ENCODE measurements at places on chromosomes 7 and 10.

DNA sequence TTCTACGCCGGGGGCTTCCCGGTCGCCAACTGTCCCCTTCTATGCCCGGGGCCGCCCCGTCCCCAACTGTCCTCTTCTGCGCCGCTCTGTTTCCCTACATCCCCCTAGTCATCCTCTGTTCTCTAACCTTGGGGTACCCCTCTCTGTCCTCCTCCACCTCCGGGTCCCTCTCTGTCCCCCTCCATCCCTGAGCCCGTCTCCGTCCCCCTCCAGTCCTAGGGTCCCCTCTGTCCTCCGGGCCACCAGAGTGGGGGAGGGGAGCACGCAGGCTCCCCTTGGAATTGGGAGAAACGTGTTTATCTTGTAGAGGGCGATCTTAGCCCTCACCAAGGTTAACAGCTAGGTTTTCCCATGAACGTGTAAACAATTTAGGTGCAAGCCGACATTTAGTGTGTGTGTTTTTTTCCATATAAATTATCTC, 852 bp upstream of the KLF6 start:
- no peak for DNase-seq

DNA sequence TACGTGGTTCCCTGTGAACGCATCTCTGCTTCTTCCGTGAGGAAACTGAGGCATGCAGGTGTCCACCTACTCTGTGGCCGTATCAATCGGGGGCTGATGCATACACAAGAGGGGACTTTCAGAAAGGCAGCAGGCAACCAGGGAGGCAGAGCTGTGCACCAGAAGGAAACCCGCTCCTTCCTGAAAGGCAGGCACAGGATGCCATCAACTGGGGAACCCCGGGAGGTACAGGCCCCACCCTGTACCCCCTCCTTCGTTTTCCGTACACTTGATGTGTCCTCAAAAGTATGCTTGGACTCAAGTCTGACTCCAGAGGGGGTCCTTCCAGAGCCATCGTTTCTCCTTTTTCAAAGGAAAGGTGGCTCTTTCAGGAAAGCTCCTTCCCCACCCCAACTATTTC, 59.5 kb downstream of the ASB13 start:
- no peak for DNase-seq

- no peak for DNase-seq
Observed at GRCh38 chr10:61286686-61287085, 166.5 kb downstream of the TMEM26 start.

- no peak for DNase-seq
Observed at GRCh38 chr7:132500727-132501440, 75.4 kb downstream of the PLXNA4 start.

- DNase-seq = peak; percentile 93
Observed at GRCh38 chr7:1536743-1537534, 6.4 kb downstream of the MAFK start.

GRCh38 chr10:51246156-51246555, 171.9 kb downstream of the PRKG1 start:
- DNase-seq = no peak

GRCh38 chr7:155456738-155457543, 988 bp upstream of the EN2 start:
- DNase-seq = peak; percentile 21

DNA sequence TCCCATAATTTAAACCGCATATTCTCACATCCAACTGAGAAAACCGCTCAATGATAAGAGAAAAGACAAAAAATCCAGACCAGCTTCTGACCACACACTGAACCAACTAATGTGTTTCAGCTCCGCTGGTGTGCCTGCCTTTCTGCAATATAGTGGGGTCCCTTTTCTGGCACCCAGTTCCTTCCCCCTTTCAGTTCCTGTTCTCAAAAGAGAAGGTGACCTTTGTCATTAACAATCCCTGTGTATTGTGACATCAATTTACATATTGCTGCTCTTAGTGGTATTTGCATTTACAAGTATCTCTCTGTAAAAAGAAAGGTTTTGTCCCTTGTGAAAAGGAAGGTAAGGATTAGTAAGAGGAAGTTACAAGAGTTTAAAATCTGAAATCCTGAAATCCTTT, 1.4 kb downstream of the PPP1R17 start:
- no peak for DNase-seq

- DNase-seq = peak; percentile 42
Observed at GRCh38 chr10:100998991-100999741, 442 bp upstream of the LZTS2 start.

DNA sequence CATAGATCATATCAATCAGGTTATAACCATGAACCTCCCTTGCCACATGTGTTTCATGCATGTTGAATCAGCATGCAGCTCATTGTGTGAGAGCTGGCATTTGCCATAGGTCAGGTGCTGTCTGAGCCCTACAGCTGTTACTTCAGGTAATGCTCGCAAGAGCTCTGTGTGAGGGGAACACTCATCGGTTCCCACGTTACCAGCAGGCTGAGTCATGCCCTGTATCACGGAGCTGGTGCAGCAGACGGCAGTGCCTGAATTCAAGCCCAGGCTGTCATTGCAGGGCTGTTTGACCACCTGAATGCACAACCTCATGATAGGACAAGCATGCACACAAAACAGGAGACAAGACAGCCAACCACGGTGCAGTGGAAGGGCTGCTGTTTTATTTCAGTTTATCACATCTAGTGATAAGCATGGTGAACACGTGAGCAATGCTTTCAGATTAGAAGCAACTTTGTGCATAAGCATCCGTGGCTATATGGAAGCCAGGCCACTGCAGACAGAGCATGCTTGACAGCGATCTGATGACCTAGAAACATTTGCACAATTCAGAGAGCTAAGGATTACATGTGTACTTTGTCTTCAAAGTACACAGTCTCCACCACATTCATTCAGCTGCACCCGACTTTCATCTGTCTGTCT, 56.4 kb upstream of the PFKP start:
- DNase-seq = no peak

- DNase-seq = no peak
Observed at GRCh38 chr7:83426325-83426724, 222.6 kb downstream of the SEMA3E start.

- no peak for DNase-seq
Observed at GRCh38 chr7:113285411-113285810, 167.1 kb upstream of the SMIM30 start.

GRCh38 chr10:96910488-96911395, 78.6 kb downstream of the LCOR start:
- DNase-seq = no peak

DNA sequence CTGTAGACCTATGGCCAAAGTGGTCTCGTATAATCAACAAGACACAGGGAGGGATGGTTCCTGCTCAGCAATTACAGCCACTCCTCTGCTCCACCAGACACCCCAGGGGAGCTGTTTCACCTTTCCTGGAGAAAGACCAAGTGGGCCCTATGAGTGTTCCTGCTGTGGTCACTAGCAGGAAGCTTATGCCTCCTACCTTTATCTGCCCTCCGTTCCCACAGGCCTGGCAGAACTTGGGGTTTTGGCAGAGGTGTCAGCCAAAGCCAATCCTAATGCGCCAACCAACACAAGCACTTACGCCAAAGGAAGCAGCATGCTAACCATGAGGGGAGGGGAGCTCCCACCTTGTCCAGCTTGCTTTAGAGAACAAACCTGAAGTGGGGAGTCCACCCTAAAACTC, 31.2 kb downstream of the XPNPEP1 start:
- no peak for DNase-seq

DNA sequence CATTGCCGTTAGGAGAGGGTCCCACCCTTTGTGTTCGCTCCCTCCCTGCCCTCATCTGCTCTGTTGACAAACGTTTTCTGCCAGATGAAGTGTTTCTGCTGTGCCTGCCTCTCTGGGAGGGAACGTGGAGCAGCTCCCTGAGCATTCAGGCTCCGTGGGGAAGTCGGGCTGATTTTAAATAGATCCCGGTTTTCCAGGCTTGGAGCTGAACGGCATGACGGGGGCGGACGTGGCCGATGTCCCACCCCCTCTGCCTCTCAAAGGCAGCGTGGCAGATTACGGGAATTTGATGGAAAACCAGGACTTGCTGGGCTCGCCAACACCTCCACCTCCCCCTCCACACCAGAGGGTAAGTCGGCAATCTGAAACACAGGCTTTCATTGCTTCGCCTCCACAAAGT, 101.9 kb upstream of the NPS start:
- DNase-seq = no peak

DNA sequence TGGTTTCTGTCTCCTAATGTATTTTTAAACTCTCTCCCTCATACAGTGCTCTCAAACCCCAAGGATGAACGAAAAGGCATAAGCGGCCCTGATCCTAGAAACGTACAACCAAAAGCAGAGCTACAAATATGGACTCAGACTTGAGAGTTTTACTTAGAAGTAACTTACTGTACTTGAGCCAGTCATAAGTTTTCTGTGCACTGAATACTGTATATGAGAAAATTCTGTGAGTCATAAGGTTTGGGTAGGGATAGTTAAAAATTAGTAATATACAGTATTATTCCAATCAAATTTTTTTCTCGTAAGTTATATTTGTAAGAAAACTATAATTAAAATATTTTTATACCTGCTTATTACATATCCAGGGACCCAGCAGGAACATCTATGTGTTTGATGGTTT, 5.9 kb upstream of the ASL start:
- DNase-seq = no peak

DNA sequence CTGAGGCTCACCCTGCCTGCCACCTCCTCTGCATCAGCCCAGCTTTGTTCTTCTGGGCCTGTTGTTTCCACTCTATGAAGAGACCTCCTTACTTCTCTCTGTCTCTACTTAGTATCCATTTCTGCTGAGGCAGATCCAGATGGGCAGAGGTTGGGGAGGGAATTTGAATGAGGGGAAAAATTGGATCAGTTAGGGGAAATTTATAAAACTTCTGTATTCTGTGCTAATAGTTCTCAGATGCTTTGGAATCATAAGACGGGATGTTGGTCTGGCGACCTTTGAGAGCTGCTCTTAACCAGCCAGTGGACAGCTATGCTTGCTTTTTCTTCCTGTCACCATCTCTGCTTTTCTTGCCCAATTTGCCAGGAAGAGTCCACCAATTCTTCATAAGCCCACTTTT, 55.5 kb downstream of the AUTS2 start:
- no peak for DNase-seq

- no peak for DNase-seq
Observed at GRCh38 chr10:125548356-125548755, 134.6 kb downstream of the TEX36 start.

DNA sequence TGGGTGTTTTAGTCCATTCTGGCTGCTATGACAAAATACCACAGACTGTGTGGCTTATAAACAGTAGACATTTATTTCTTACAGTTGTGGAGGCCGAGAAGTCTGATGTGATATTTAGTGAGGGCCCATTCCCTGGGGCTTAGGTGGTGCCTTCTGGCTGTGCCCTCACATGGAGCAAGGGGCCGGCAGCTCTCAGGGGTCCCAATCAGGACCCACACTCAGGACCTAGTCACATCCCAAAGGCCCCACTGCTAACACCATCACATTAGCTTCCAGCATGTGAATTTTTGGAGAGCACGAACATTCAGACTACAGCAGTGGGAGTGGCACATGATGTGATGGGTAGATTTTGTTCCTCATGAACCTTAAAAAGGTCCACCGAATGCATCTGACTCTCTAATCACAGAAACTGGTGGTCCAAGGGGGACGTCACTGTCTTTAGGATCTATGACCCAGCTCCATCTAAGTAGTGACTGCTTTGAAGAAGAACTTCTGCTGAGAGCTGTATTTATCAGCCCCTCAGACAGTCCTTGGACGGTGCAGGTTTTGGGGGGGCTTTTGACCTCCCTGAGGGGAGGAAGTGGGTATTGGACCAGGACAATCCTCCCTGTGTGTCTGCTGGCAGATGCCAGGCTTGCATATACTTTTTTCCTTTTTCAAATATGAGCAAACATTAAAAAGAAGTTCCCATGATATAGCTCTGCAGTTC, 154.5 kb upstream of the ZNF32 start:
- no peak for DNase-seq

DNA sequence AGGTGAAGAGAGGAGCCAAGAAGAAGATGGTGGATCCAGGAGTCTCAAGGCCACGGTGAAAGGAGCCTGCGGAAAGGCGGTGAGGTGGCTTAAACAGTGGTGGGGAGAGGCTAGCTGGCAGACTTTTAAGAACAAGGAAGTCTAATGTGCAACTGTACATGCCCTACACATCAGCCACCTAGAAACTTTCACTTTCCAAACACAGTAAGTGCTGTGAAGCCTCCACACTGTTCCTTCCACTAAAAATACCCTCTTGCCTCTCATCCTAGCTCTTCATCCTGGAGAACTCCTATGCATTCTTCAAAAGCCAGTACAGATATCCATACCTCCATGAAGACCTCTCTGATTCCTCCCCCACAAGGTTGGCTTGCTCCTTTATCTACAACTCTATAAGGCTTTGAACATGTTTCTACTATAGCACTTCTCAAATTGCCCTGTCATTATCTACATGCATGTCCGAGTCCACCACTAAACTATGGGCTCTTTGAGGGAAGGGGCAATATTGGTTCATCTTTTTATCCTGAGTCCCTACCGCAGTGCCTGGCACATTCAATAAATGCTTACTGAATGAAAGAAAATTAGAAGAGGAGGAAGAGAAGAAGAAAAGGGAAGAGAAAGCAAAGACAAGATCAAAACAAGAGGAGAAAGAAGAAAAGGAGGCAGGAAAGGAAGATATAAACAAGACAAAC, 54.2 kb downstream of the DNAJC12 start:
- no peak for DNase-seq

GRCh38 chr10:33621101-33621500, 286.6 kb upstream of the NRP1 start:
- no peak for DNase-seq

DNA sequence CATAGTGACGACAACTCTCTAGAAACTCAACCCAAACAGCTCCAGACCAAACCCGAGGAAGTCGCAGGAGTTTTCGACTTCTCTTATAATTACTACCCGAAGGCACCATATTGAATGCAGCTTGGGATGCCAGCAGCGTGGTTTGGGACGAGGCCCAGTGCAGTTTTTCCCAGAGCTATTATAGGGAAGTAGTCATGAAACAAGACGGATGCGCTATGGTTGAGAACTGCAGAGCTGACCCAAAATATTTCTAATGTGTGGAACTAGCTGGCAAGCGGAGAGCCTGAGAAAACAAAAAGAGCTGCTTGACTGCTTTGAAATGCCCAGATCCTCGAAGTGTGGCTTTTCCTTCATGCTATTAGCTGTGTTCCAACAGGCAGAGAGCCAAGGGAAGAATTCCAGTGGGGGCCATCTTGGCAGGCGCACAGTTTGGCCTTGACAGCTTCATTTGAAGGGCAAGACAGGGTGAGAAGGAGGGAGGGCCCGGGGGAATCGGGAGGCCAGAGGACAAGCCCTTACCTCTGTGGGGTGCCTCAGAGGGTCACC, 122.7 kb downstream of the CUL2 start:
- DNase-seq = peak; percentile 60

DNA sequence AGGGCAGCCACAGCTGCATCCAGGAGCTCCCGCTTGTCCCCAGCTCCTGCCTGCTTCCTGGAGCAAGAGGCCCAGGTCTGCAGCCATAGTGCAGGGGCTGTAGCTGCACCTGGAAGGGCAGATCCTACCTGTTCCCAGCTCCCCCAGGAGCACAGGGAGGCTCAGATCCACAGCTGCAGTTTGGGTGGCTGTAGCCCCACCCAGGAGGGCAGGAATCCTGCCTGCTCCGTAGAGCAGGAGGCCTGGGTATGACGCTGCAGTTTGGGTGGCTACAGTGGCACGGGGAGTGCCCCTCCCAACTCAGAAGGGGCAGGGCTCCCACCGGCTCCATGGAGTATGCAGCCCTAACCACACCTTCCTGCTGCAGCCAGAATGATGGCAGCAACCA, 26.7 kb upstream of the CDCA7L start:
- no peak for DNase-seq

GRCh38 chr10:72009425-72010081, 45.4 kb downstream of the CHST3 start:
- peak; percentile 88 for DNase-seq
